ENCODE measurements at places on chromosomes 16 and 17.

DNA sequence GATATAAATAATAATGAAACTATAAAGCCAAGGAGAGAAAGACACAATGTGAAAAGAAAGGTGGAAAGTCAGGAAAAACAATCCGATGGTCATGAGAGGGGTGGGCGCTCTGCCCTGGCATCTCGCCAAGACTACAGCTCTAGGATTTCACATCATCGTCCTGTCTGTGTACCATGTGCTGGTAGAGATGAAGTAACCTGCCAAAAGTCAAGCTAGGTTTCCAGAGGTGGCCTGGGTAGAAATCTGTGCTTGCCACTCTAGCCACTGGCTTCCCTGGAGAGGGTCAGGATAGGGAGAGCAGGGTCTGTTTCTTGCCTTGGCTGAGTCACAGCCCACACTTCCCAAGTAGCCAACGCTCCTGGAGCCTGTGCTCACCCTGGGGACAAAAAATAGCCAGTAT lies 31.0 kb upstream of the TRAP1 start:
- DNase-seq = no peak

GRCh38 chr16:77610496-77610895 lies 111.8 kb upstream of the NUDT7 start:
- no peak for DNase-seq

GRCh38 chr17:17387017-17387497 lies 83.9 kb downstream of the NT5M start:
- no peak for DNase-seq

- peak; percentile 61 for DNase-seq
These were observed 1.6 kb upstream of the N4BP1 start for GRCh38 chr16:48611329-48612137.

- no peak for DNase-seq
These were observed 8.9 kb upstream of the WSCD1 start for GRCh38 chr17:6061290-6061689.

GRCh38 chr16:69619514-69619913 lies 53.7 kb downstream of the NFAT5 start:
- DNase-seq = no peak

DNA sequence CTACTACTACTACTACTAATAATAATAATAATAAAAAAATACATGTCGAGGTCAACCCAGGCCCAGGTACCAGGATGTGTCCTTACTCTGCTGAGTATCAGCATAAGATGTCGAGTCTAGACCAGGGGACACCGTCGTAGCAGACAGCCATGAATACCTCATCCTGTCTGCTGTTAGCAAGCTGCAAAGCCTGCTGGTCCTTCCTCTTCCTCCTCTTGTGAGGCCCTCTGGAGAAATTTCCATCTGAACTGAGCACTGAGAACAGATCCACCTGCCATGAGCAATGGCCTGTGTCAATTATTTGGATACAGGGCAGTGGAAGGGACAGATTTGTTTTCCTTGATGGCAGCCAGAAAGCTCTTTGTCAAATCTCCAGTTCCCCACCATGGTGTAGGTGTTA lies 168.5 kb downstream of the XYLT1 start:
- no peak for DNase-seq

DNA sequence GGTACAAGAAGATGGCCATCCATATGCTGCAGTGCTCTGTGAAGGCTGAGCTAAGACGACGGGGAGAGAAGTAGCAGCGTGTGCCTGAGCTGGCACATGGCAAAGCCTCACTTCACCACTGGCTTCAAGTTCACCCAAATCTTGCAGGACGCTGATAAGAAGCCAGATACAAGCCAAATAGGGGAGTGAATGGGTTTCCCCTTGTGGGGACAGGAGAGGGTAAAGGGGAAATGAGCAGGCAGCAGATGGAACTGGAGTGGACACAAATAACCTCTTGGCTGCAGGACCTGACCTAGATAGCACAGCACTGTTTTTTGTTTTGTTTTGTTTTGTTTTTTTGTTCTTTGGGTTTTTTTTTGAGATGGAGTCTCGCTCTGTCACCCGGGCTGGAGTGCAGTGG lies 21.0 kb upstream of the PITPNA start:
- DNase-seq = no peak

DNA sequence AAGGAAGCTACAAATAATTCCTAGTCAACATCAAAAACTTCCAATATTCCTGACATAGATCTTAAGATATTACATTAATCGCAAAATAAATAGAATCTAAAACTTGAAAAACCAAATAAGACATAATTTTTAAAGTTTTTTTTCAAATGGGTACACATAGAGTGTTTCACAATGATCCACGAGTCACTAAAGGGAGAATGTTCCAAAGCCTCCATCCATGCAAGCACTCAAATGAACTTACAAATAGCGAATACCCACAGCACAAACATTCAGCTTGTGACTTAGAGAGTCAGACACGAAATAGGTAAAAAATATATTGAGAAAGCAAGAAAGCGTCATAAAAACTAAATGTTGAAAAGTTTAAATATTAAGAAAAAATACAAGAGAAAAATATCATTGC lies 65.7 kb downstream of the CEP112 start:
- no peak for DNase-seq

GRCh38 chr16:61987474-61988012 lies 48.7 kb downstream of the CDH8 start:
- no peak for DNase-seq

GRCh38 chr17:77622647-77623046 lies 335.9 kb upstream of the TNRC6C start:
- DNase-seq = no peak

GRCh38 chr17:50079334-50080095 lies 15.6 kb upstream of the PDK2 start:
- DNase-seq = no peak

GRCh38 chr17:61066062-61066461 lies 333.6 kb upstream of the TBX2 start:
- no peak for DNase-seq

DNA sequence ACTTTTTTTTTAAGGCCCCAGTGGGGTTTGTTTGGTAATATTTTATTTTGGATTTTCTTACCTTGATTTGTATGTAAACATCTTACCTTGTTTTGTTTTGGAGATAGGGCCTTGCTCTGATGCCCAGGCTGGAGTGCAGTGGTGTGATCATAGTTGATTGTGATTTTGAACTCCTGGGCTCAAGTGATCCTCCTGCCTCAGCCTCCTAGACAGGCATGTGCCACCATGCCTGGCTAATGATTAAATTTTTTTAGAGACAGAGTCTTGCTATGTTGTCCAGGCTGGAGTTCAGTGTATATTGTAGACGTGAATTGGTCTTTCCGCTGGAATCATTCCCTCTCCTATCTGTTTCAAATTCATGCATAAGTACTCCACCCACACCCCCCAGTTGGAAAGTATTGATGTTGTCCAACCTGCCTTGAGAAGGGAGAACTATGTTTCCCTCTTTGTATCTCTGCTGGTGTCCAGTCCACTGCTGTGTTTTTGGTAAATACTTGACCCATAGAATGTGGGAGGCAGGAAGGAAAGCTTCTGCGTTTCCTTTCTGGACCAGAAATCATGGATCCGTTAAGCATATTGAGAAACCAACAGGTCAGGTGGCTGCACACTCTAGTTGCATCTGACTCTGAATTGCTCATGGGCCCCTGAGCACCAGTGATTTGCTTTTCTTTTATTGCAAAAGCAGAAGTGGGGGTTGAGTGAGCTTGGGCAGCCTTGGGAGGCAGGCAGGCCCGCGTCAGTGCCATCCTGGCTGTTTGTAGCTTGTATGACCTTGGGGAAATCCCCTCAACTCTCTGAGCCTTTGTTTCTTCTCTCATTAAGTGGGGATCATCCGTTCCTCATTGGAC lies 25.0 kb downstream of the RMI2 start:
- DNase-seq = no peak

GRCh38 chr16:86087896-86088230 lies 188.9 kb downstream of the IRF8 start:
- no peak for DNase-seq

All from central memory CD8-positive, alpha-beta T cell (primary cell).